ENCODE measurements at places on chromosomes 7 and 10.

GRCh38 chr10:71531485-71532446 is 135.0 kb downstream of the CDH23 start:
- H3K36me3 ChIP-seq, result no peaks in the 10 kb centered on the region
- H3K4me1 ChIP-seq, result no peaks in the 10 kb centered on the region
- DNase-seq, result no peak
- H3K27ac ChIP-seq, result no peak overlapping the region
- no peak overlapping the region for H3K4me3 ChIP-seq

DNA sequence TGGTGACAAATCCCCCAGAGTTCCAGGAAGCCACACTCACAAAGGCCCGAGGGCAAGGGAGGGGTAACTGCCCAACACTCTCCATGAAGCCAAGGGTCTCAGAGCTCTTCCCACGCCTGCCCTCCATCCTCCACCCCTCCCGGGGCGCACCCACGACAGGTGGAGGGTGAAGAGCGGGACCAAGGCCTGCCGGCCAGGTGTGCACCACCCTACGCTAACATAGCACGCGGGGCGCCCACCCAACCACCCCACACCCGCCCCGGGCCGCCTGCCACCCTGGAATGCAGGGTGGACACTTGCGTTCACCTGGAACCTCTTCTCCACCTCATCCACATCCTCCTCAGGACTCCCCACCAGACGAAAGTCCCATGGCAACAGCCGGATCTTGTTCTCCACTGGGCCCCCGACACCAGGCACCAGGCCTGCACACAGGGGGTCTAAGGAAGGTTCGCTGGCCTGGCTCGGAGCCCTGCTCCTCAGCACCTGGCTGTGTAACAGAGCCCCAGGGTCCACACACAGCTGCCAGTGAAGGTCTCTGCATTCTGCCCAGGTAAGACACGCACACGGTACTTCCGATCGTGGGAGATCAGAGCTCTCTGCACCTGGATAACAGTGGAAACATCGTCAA is 32.7 kb downstream of the MAD1L1 start:
- DNase-seq, result no peak
- H3K4me3 ChIP-seq, result no peak overlapping the region
- no peaks in the 10 kb centered on the region for H3K27me3 ChIP-seq

DNA sequence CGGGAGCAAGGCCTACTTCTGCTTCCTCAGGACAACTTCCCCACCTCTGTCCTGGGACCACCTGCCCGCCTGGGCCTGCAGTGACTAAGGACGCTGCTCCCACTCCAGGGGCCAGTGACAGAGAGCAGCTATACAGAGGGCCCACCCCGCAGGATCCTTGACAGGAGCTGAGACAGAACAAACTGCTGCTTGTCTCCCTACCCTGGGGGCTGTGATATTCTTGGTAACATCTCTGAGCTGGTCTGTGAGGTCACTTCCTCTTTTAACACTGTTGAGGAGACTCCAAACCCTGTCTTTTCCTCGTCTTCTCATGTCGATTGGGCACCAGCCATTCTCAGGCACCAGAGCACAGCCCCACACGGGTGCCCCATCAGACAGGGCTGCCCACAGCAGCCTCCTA is 6.9 kb upstream of the MRPS24 start:
- H3K4me3 ChIP-seq, result no peak overlapping the region
- H3K36me3 ChIP-seq, result no peaks in the 10 kb centered on the region
- H3K27ac ChIP-seq, result peak overlapping the region; percentile 80

- H3K36me3 ChIP-seq, result no peaks in the 10 kb centered on the region
- H3K4me1 ChIP-seq, result no peaks in the 10 kb centered on the region
- no peak for DNase-seq
- H3K27me3 ChIP-seq, result no peaks in the 10 kb centered on the region
- peak overlapping the region; percentile 48 for H3K27ac ChIP-seq
These were observed 18.4 kb downstream of the GIMAP5 start for GRCh38 chr7:150755473-150756099.

DNA sequence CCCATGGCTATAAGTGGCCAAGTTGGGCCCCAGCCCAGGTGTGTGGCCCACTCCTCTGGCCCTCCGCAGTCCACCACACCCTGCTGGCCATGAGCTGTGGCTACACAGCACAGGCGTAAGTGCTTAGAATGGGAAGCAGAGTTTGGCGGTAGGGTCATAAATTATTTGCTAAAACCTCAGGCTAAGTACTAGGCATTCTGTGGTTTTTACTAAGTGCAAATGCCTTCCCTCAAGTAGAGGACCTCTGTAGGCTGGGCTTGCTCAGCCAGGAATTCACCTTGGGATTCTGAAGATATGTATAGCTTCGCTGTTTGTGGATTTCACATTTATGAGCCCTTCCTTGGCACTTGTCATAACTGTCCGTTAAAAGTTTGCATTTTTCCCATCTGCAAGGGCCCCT is 44.8 kb upstream of the LOXL4 start:
- H3K36me3 ChIP-seq, result no peaks in the 10 kb centered on the region
- H3K4me1 ChIP-seq, result peaks cover 43% of the 10 kb centered on the region
- H3K4me3 ChIP-seq, result no peak overlapping the region
- DNase-seq, result no peak
- no peaks in the 10 kb centered on the region for H3K27me3 ChIP-seq

DNA sequence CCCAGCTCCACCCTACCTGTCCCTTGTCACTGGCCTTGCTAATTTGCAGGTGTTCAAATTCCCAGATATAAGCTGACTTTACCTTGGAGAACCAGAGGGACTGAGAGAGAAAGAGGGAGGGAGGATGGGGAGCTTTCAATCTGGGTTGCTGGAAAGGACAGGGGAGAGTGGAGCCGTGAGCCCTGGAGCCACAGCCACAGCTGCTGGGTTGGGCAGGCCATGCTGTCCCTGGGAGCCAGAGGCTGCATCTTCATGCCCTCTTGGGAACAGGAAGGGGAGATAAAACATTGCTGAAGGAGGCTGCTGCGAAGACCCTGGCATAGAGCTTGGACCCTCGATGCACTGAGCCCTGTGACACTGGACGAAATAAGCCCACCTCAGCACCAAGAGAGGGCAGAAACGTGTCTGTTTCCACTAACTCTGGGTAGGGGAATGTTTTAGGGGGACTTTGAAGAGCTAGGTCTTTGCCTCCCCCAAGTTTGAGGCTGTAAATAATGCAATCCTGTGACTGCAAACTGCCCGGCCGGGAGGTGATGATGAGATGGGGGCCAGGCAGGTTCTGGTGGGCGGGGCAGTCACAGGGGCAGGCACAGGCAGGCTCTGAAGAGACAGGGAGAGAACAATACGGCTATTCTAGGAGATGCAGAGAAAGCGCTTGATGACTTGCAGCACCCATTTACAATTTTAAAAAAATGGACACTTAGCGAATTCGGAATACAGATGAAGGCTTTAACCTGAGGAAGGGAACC is 5.8 kb upstream of the JAKMIP3 start:
- no peak for DNase-seq
- no peaks in the 10 kb centered on the region for H3K36me3 ChIP-seq
- no peak overlapping the region for H3K27ac ChIP-seq
- no peak overlapping the region for H3K4me3 ChIP-seq
- peaks cover 12% of the 10 kb centered on the region for H3K4me1 ChIP-seq
- H3K27me3 ChIP-seq, result no peaks in the 10 kb centered on the region

- no peak overlapping the region for H3K4me3 ChIP-seq
- H3K36me3 ChIP-seq, result no peaks in the 10 kb centered on the region
- no peak for DNase-seq
- no peaks in the 10 kb centered on the region for H3K27me3 ChIP-seq
- no peaks in the 10 kb centered on the region for H3K4me1 ChIP-seq
These were observed 844.9 kb upstream of the PHF14 start for GRCh38 chr7:10128748-10129147.

DNA sequence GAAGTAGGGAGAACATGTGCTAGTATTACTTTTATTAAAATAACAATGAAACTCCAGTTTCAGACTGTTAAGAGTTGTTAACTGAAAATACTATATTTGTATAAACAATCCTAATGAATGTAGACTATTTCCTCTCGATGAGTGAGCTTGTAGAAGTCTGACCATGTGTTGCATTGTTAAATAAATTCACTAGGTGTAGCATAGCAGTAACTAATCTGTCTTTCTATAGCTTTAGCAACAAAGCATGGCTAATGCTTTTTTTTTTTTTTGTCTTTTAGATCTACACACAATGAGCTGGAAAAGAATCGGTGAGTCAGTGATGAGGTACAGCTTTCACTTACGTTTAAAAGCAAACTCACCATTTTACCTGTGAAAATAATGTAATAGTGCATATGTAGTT is 37.1 kb downstream of the MXI1 start:
- H3K4me1 ChIP-seq, result peaks cover 5% of the 10 kb centered on the region
- no peak overlapping the region for H3K27ac ChIP-seq
- H3K4me3 ChIP-seq, result no peak overlapping the region

GRCh38 chr10:28763471-28764170 is 86.3 kb downstream of the BAMBI start:
- H3K27ac ChIP-seq, result no peak overlapping the region
- no peak overlapping the region for H3K4me3 ChIP-seq
- H3K27me3 ChIP-seq, result no peaks in the 10 kb centered on the region
- no peak for DNase-seq

DNA sequence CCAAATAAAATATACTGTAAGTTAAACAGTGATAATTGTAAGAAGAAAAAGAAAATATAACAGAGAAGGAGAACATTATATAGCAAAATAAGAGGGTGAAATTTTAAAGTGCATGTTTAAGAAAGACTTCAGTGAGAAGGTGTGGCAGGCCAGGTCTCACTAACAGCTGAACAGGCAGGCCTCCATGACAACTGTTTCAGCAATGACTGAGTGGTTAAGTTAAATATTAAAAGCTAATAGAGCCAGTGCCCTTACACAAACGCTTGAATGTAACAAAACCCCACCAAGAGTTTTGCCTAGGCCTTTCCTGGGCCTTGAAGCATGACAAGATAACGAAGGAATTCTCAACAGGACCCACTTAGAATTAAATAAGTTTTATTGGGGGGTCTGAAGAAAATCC is 32.6 kb downstream of the CFAP43 start:
- H3K36me3 ChIP-seq, result no peaks in the 10 kb centered on the region
- H3K27me3 ChIP-seq, result no peaks in the 10 kb centered on the region
- H3K27ac ChIP-seq, result no peak overlapping the region
- DNase-seq, result no peak
- H3K4me1 ChIP-seq, result no peaks in the 10 kb centered on the region

DNA sequence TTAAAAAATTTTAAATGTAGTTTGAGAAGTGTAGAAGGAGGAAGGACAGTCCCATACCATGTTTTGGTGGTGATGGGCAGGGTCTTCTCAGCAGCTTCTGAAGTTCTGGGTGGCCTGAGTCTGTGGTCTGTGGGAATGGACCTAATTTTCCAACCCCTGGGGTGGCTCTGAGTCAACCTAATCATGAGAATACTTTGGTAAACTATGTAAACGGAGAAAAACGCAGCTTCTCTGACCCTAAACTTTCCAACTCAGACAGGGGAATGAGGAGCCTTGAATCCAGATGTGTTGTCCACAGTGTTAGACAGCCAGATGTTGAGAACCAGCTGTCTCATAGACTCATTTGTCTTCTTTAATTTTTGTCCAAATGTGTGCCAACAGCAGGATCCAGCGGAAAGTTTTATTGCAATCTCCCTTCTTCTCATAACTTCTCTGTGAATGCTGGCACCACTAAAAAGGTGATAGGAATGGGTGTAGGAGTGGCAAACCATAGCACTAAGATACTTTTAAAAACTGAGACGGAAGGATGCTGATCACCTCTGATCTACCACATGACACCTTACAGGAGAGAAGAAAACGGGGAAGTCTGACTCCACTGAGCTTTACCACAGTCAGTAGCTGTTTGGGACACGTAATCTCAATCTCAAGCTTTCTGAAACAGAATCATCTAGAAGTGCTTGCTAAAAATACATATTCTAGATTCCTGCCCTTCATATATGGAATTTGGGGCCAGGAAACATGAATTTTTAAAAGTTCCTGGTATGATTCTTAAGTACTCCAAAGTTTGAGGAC is 90.5 kb upstream of the PHYHIPL start:
- no peak for DNase-seq
- no peaks in the 10 kb centered on the region for H3K4me1 ChIP-seq
- no peaks in the 10 kb centered on the region for H3K36me3 ChIP-seq
- no peak overlapping the region for H3K4me3 ChIP-seq

- no peaks in the 10 kb centered on the region for H3K27me3 ChIP-seq
- no peak overlapping the region for H3K27ac ChIP-seq
- no peak overlapping the region for H3K4me3 ChIP-seq
- no peaks in the 10 kb centered on the region for H3K36me3 ChIP-seq
These were observed 91.5 kb downstream of the PRPF18 start for GRCh38 chr10:13678101-13678843.

DNA sequence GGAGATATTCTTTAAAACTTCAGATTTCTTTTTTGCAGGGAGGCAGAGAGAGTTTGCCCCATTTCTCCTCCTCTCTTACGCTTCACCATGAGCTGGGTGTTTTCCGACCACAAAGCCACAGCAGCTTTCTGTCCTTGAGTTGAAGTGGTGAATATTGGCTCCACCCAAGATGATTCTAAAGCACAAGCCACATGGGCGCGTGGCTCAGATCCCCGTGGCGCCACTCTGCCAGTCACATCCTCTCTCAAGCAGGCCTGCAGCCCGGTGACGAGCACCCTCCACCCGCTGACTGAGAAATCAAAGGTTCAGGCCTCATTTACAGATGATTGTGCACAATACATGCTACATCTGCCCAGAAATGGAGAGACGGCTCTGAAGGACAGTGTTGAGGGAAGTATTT is 27.6 kb upstream of the RNF32 start:
- H3K4me3 ChIP-seq, result no peak overlapping the region
- H3K27me3 ChIP-seq, result peaks cover 17% of the 10 kb centered on the region
- no peaks in the 10 kb centered on the region for H3K36me3 ChIP-seq
- no peak overlapping the region for H3K27ac ChIP-seq

DNA sequence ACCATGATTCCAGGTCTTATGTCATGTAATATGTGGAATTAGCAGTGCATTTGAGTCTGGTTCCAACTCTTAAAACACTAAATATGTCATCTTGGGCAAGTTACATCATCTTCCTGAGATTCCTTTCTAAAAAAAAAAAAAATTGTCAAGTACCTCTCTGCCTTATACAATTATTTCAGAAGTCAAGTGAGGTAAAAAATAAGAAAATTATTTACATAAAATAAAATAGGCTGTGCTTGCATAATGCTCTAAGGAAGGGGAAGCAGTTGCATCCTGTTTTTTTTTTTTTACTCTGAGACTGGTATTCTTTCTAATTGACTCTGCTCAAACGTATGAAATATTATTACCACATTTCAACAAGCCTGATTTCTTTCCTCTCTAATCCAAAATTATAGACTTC is 55.1 kb upstream of the SEMA3A start:
- no peak overlapping the region for H3K27ac ChIP-seq
- no peaks in the 10 kb centered on the region for H3K4me1 ChIP-seq
- no peaks in the 10 kb centered on the region for H3K36me3 ChIP-seq
- H3K27me3 ChIP-seq, result no peaks in the 10 kb centered on the region
- DNase-seq, result no peak
- no peak overlapping the region for H3K4me3 ChIP-seq

DNA sequence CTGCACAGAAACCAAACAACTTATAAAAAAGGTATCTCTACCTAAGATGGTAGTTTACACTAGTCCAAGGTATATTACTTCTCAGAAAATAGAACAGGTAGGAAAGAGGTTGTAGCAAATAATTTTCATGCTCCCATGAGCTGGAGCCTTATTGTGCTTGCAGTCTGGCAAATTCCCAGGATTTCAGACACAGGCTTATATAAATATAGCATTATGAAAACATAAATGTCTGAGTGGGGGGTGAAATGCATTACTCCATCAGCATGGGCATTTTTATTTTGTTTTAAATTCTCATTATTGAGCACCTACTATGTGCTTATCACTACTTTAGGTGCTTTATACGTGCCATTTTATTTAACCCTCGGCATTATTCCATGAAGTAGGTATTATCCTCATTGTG is 83.0 kb upstream of the PHYHIPL start:
- DNase-seq, result no peak
- no peaks in the 10 kb centered on the region for H3K27me3 ChIP-seq
- H3K27ac ChIP-seq, result no peak overlapping the region

- H3K4me3 ChIP-seq, result peak overlapping the region; percentile 63
- H3K4me1 ChIP-seq, result peaks cover 21% of the 10 kb centered on the region
- no peaks in the 10 kb centered on the region for H3K27me3 ChIP-seq
- H3K27ac ChIP-seq, result peak overlapping the region; percentile 70
These were observed 473 bp downstream of the PPP1R9A start for GRCh38 chr7:94907811-94908322.
